ENCODE measurements at places on chromosomes 3 and 15.

- no peak for DNase-seq
These were observed 419 bp upstream of the CALML4 start for GRCh38 chr15:68205558-68205944.

DNA sequence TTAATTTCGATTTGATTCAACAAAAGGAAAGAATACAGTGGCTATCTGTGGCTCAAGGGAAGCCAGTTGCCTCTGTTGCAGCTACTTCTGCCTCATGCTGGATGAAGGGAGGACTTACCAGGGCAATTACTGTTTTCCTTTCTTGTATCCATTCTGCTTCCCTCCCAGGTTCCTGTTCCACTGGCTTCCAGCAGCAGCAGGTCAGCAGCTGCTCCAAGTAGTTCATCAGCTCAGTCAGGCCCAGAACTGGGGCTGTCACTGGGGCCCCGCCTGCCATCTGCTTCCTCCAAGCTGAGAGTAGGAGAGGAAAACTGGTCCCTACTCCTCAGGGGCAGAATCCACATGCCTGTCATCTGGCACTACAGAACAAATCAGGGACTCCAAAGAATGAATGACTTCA lies 48.6 kb upstream of the ULK4 start:
- no peak for DNase-seq

- DNase-seq, result no peak
These were observed 378.1 kb upstream of the TGFBR2 start for GRCh38 chr3:30228302-30228631.

DNA sequence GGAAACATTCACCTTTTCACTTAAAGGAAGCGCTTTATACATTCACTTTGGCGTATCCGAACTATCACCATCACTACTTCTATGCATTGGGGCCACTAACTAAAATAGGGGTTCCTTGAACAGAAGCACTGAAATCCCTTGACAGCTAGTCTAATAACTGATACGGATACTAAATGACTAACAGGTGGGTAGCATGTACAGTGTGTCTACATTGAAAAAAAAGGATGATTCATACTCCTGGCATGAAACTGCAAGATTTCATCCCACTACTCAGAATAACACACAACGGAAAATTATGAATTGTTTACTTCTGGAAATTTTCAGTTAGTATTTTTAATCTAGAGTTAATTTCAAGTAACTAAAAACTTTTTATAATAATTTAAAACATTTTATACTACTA lies 96.7 kb downstream of the SMARCC1 start:
- DNase-seq, result no peak

DNA sequence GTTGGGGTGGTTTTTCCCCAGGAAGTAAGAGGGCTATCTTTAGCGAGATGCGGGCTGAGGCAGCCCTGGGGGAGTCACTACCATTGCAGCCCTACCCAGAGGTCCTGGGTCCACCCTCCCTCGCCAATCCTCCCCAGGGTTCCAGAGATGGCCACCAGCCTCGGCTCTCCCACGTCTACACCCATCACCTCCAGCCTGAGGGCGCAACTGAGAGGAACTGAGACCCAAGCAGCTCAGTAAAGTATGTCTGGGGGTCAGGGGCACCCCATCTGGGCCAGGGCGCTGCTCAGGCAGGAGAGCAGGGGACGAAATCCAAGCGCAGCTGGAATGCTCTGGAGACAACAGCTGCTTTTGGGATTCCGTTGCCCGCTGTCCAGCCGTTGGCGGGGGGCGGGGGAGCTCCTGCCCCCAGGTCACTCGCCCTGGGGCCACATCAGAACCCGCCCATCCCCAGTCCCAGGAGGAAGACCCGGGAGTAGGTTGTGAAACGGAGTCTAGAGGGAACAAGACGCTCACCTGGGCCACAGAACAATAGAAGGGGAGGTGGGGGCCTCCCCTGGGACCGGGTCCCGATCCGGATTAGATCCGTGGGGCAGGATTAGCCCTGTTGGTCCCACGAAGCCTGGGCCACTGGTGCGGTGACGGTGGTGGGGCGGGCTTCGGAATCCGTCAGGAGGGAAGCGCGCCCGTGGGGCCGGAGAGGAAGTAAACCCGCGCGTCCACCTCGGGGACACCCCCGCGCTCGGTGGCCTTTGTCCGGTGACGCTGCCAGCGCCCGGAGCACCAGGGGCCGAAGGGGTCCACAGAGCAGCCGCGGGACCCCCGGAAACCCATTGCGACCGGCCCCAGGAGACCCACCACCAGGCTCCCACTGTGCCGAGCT lies 1.4 kb upstream of the NDUFAF3 start:
- no peak for DNase-seq

Measured in T follicular helper cell (primary cell).